ENCODE measurements at places on chromosomes 13 and 19. TPM values are rescaled to one million over a fixed set of nuclear protein-coding genes. Genes with fewer than 3 reads are reported as not detected.

COX6B2 gene
- total RNA-seq: 0.61 TPM

ATP4A gene
- not detected for total RNA-seq

OLFM4 gene
- not detected for total RNA-seq

PRKCG gene
- total RNA-seq: 6.1 TPM

EDNRB gene
- not detected for total RNA-seq

KLK11 gene
- not detected for total RNA-seq

C13orf46 gene
- 0.26 TPM for total RNA-seq

LILRA1 gene
- not detected for total RNA-seq

GTF2F2 gene
- total RNA-seq: 19.4 TPM

ATP8A2 gene
- total RNA-seq: 0.02 TPM

DBP gene
- total RNA-seq: 1.9 TPM

ZNF677 gene
- not detected for total RNA-seq

NXNL1 gene
- total RNA-seq: not detected

NBEA gene
- total RNA-seq: 1.7 TPM

CYP2A6 gene
- total RNA-seq: not detected

FUT1 gene
- total RNA-seq: 0.09 TPM

TNNI3 gene
- 8.1 TPM for total RNA-seq

ZNF729 gene
- not detected for total RNA-seq

PRSS57 gene
- 0.17 TPM for total RNA-seq

APOC1 gene
- 113 TPM for total RNA-seq

PTGER1 gene
- total RNA-seq: 0.07 TPM

BEST2 gene
- total RNA-seq: 3.5 TPM

LYPD5 gene
- 0.55 TPM for total RNA-seq

MCEMP1 gene
- not detected for total RNA-seq

RNF17 gene
- total RNA-seq: not detected

CEACAM8 gene
- total RNA-seq: not detected

KRTDAP gene
- not detected for total RNA-seq

GADD45GIP1 gene
- total RNA-seq: 52.6 TPM

SMAD9 gene
- total RNA-seq: 0.14 TPM

ZNF578 gene
- total RNA-seq: not detected

IGSF23 gene
- 0.53 TPM for total RNA-seq

TMEM59L gene
- total RNA-seq: 6.3 TPM

CYP2A7 gene
- not detected for total RNA-seq

DNAAF3 gene
- 4.6 TPM for total RNA-seq

ATP1A3 gene
- 4.0 TPM for total RNA-seq

VSTM2B gene
- total RNA-seq: not detected

IZUMO4 gene
- 0.81 TPM for total RNA-seq

EXOC3L2 gene
- total RNA-seq: 1.8 TPM

OSCAR gene
- total RNA-seq: 0.32 TPM

NLRP12 gene
- not detected for total RNA-seq

CD37 gene
- not detected for total RNA-seq

GPR12 gene
- total RNA-seq: not detected

RCBTB1 gene
- 8.5 TPM for total RNA-seq

NEK5 gene
- not detected for total RNA-seq

Data from A549 treated with AZD2906 at 1 μM for 4 hours (cell line).